ENCODE measurements at places on chromosomes 6 and 20. TPM values are rescaled to one million over a fixed set of nuclear protein-coding genes. Genes with fewer than 3 reads are reported as not detected.

DNA sequence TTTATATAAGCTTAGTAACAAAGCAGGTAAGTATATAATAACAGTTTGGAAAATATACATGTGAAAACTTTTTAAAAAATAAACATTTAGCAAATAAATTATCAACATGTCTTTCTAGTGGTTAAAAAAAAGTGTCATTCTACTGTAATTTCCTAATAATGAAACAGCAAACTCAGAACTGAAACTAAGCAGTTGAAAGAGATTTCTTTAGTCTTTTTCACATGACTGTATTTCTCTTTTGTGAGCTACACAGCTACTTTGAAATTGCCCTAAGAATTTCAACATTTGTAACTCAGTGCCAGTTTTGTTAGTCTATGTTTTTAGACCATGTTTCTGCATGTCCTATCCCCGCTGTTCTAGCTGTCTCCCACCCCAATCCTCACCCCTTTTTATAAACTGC is 28.4 kb upstream of the SDHAF4 start:
- no peak for DNase-seq

BRPF3 gene
- total RNA-seq: 19.6 TPM

- DNase-seq: no peak
These were observed 35.0 kb upstream of the TENT5A start for GRCh38 chr6:81787313-81788068.

- DNase-seq: no peak
These were observed 55.0 kb upstream of the HLA-A start for GRCh38 chr6:29887330-29887818.

- no peak for DNase-seq
These were observed 106.3 kb downstream of the CENPW start for GRCh38 chr6:126446248-126446647.

GRCh38 chr6:139932671-139933070 is 558.2 kb upstream of the CITED2 start:
- no peak for DNase-seq

LY6G6C gene
- total RNA-seq: not detected

All from cardiac septum (tissue), 1 donor.